Psoas muscle (tissue), 8 donors: ENCODE measurements at places on chromosomes 4 and X. TPM values are rescaled to one million over a fixed set of nuclear protein-coding genes. Genes with fewer than 3 reads are reported as not detected.

The DCAF4L1 gene
- 0.23 TPM for total RNA-seq

The PRMT9 gene
- total RNA-seq: 5.1 TPM

The MAOB gene
- 42.6 TPM for total RNA-seq

The POF1B gene
- total RNA-seq: not detected

The ALB gene
- 5.4 TPM for total RNA-seq

The EREG gene
- not detected for total RNA-seq

The TMSB15C gene
- total RNA-seq: 0.17 TPM

The NSG1 gene
- 0.28 TPM for total RNA-seq

The GRPR gene
- 0.60 TPM for total RNA-seq

The FHL1 gene
- total RNA-seq: 7,128 TPM
